ENCODE measurements at places on chromosomes 3 and 15.

GRCh38 chr3:42229942-42230688, 35.9 kb downstream of the CCK start:
- peak; percentile 73 for DNase-seq

DNA sequence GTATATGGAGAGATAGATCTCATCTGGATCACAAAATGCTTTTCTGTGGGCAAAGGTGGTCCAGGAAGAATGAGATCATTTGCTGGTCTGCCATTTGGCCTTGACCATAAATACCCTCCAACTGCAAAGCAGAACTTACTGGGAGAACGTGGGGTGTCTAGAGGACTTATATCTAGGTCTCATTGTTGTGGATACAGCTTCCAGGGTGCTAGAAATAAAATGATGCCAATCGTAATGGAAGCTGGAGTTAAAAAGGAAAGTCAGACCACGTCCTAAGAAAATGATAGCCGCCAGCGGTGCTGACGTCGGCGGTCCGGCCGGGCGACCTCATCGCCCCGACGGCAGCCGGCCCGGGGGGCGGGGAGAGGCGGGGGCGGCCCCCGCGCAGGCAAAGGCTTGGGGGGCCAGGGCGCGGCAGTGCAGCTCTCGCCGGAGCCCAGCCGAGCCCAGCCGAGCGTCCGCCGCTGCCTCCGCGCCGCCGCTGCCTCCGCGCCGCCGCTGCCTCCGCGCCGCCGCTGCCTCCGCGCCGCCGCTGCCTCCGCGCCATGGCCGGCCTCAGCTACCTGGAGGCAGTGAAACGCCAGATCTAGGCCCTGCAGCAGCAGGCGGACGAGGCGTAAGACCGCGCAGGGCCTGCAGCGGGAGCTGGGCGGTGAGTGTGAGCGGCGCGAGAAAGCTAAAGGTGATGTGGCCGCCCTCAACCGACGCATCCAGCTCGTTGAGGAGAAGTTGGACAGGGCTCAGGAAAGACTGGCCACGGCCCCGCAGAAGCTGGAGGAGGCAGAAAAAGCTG, 89.5 kb downstream of the EOMES start:
- peak; percentile 74 for DNase-seq

DNA sequence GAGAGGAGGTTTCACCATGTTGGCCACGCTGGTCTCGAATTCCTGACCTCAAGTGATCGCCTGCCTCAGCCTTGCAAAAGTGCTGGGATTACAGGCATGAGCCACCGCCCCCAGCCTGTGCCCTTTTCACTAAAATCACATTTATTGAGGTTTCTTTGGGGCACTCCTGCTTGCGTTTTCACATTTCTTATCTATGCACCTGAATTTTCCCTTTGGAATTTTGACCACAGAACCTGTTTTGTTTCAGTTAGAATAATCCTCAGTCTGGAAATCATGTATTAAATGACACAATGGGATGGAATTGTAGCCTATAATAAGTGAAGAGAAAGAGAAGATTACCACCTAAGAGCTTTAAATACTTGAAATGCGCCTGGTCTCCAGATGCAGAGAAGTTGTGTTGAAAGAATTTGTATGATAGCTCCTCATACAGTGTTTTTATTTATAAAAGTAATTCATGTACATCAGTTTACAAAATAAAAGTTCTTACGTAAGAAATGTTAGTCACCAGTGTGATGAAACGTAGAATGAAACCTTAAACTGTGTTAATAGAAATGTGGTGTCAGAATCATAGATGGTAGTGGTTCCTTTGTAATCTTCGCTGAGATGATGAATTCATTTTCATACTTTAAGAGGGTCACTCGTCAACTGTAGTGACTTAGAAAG, 107.0 kb downstream of the TCF12 start:
- DNase-seq = peak; percentile 67

GRCh38 chr3:141087778-141088130, 36.6 kb downstream of the SPSB4 start:
- no peak for DNase-seq

Measured in choroid plexus epithelial cell (primary cell).